CD8-positive, alpha-beta T cell (primary cell): ENCODE measurements at places on chromosomes 3 and 15. TPM values are rescaled to one million over a fixed set of nuclear protein-coding genes. Genes with fewer than 3 reads are reported as not detected.

DNA sequence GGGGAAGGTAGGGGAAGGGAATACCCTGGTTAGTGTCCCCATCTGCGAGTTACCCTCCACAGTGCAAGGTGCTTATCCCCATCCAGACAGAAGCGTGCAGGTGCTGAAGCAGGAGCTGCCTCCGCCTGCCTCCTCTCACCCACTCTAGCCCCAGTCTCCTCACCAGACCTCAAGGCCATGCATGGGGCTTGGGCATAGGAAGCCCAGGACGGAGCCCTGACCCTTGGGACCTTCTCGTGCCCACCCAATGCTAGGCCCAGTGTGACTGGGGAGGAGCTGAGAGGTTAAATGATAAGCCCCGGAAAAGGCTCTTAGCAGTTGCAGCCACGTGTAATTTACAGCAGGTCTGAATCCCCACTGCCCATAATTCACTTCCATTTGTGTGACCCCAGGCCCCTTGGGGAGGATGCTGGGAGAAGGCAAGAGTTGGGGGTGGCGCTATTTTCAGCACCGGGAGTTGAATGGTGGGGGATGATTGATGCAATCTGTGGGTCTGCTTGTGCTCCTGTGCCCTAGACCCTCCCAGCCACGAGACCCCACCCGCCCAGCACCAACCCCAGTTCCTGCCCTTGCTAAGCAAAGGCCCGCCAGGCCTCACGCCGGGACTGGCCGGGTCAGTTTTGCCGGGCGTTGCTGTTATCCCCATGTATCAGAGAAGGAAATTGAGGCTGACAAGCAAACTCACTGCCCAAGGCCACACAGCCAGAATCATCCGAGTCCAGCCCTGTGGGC, 14.5 kb upstream of the PLXND1 start:
- DNase-seq: no peak

DNA sequence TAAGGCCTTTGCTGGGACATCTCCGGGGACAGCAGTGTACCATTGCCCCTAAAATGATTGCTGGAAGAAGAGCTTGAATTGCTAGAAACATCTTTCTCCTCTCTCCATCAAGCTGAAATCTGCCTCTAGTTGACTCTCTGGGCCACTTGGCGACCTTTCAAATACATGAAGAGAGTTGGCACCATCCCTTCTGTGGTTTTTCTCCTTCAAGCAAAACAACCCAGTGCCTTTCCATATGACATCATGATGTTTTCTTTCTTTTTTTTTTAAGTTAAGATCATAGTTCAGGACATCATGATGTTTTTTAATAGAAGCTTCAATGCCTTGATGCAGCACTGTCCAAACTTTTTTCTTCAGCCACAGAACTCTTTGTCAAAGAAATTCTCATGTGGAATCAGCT, 144.0 kb upstream of the PTPRG start:
- no peak for DNase-seq

DNA sequence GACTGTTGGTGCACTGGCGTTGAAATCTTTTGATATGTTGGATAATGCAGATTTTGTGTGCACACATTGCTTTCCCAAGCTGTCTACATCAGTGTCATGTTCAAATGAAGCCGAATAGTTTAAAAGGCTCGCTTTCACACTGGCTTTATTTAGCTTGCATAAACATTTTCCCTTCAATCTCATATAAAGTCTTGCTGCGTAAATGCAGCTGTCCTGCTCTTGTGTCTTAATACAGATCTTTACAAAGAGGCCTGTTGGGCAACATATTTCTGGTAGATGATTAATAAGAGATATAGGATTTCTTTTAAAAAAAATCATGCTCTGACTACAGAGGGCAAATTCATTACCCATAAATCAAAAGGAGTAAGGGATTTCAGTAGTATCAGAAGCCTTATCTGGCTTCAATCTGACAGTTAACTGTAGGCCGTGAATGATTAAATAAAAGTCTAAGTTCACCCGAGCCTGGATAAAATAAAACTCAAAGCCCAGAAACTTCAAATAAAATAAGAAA, 937.2 kb downstream of the FHIT start:
- no peak for DNase-seq

- DNase-seq: no peak
Observed at GRCh38 chr3:169454060-169454317, 209.5 kb downstream of the MECOM start.

DNA sequence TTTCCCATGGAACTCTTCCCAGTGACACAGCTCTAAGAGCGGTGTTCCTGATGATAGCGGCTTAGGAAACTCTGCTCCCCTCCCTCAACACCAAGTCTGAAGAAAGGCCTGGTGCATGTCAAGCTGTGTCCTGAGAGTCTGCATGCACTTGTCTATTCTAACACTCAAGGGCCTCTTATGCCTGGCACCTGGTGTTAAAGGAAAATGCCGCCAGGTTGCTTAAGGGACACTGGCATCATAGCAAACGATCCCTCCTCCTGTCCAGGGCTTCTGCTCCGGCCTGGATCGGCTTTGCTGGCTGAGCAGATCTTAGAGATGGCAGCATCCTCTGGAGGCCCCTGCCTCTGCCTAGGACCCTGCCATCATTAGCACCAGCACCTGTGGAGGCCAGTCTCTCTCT, 121.7 kb downstream of the MEGF11 start:
- DNase-seq: no peak

ABI3BP gene
- total RNA-seq: not detected

UACA gene
- 0.30 TPM for total RNA-seq

CADPS gene
- total RNA-seq: not detected

MAP6D1 gene
- total RNA-seq: 1.5 TPM

PLSCR5 gene
- total RNA-seq: not detected

VEPH1 gene
- not detected for total RNA-seq
